Nephron progenitor cell (in vitro differentiated cells): ENCODE measurements at places on chromosomes 1 and 21.

GRCh38 chr1:150234566-150235293 is 1.2 kb downstream of the ANP32E start:
- peak; percentile 67 for DNase-seq

DNA sequence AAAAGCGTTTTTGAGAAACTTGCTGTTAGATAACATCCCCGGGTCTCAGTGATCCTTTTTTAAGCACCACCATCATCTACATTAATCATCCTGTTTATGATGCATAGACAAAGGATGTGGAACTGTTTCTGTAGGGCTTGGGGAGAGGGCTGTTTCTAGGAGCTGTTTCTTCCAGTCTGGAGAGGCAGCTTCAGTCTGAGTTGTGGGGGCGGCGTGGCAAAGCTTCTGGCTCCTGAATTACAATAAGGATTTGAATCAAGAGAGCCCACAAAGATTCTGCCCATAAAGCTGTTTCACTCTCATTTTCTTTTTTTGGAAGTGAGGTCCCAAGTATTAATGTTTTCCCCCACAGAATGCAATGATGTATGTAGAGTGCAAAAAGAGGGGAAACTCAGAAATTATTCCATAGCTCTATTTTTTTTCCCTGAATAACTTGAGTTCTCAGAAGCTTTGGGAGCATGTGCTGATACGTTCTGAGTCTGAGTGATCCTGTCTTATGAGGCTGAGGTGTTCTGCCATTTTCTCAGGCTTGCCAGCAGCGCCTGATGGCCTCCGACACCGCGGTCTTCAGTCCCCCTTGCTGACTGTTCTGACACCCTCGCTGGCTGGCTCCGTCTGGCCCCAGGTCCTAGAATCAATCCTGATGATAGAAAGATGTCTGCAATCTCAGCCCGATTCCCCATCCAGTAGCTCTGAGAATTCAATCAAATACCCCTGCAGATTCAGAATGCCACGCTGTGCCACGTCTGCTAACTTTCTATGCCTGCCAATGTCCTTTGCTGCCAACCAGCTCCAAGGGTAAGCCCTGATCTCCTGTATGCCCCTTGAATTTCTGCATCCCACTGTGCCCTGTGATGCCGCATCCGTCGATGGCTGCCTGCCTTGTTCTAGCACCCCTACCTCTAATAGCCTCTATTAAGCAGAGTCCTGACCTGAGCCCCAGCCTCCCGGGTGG is 92.4 kb upstream of the AKT3 start:
- DNase-seq, result no peak

- no peak for DNase-seq
Measured at GRCh38 chr1:89630048-89630447, 2.9 kb upstream of the LRRC8C start.

GRCh38 chr1:71193153-71193552 is 112.3 kb upstream of the ZRANB2 start:
- no peak for DNase-seq

DNA sequence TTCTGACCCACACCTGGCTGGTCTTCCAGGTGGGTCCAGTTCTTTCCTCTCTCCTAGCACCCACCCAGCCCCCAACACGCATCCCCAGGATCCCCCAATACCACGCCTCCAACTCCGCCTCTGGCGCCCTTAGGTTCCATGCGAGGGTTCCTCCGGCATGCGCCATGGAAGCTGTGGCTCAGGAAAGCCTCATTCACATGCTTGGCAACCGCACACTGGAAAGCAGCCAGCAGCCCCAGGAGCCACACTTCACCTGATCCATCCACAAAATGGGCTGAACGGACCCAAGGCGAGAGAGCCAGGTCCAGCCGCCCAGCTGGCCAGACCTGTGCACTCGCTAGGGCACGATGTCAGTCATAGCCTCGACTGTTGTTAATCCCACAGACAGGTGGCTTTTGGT is 161.2 kb downstream of the PSMG1 start:
- DNase-seq, result no peak
